NCI-H1105 treated with DMSO at 0.1 percent for 48 hours (cell line): ENCODE measurements at places on chromosomes 11 and 22.
A peak's percentile ranks its signal among the peaks of the same experiment; 100 is the strongest.

GRCh38 chr22:39130152-39130704 is 22.3 kb downstream of the CBX7 start:
- DNase-seq: no peak

DNA sequence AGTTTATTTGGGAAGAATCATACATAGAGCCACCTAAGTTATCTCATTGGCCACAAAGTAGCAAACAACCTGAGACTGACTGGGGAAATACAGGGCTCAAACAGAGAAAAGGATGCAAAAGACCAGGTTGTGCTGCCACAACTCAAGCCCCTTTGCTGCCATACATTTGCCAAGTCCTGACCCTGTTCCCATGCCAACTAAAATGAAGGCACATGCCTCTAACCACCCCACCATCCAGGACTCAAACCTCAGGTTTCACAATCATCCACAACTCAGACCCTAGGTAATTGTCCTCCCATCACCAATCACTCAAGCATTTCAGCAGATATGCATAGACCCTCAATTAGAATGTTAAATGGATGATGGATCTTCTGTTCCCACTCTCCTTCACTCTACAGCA is 1.4 kb upstream of the MS4A1 start:
- no peak for DNase-seq

DNA sequence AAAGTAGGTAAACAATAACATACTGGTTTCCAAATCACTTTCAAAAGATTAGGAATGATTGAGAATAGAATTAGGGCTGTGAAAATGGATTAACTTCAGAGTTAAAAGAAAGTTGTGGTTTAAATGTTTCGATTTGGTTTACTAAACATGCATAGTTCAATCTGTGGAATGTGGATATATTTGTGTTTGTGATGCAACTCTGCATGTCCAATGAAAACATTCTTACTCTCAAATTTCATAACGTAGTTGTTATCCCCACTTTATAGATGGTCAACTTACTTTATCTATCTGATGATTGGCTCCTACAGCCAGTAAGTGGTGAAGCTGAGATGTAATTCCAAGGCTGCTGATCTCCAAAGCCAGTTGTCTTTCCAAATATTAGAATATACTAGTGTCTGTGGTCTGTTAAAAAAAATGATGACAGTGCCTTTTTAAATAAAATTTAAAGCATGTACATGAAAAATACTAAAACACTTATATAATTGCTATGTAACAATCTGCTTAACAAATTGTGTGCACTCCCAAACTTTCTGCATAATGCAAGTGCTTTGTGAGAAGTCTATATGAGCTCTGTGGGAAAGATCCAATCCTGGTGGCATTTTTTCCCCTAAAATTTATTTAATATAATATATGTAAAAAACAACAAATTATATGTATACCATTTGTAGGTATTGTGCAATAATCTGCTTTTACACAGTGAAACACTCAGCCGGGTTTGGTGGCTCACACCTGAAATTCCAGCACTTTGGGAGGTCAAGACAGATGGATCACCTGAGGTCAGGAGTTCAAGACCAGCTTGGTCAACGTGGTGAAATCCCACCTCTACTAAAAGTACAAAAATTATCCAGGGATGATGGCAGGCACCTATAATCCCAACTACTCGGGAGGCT is 9.7 kb upstream of the SIK3 start:
- no peak for DNase-seq

DNA sequence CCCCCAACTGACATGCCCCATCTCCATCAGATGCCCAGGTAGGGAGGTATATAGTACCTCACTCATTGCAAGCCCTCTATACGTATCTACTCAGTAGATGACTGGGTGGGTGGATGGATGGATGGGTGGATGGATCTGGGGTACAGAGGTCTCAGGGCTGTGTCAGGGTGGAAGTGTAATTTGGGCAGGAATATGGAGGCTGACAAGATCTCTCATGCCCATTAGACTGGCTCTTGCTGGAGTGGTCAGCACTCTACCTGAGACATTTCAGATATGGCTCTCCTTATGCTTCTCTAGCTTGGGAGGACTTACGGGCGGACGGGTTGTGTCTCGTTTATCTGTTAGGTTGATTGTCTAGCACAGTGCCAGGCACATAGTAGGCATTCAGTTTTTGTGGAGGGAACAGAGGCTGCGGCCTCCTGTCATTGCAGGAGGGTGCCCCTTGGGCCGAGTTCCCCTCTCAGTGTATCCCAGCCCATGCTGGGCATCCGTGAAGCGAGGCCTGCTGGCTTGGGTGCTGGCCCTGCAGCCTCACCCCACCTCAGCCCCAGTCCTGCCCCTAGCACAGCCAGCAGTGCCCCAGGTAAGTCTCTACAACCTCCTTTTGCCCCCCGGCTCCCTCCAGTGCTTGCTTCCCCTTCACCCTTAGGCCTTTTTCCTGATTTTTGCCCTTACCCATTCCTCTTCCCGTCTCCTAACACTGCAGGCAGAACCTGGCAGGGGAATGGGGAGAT is 13.7 kb downstream of the ROBO3 start:
- DNase-seq: no peak

- peak; percentile 92 for DNase-seq
These were observed 2.4 kb downstream of the JAM3 start for GRCh38 chr11:134071306-134071705.

GRCh38 chr11:45659031-45659817 is 6.2 kb downstream of the CHST1 start:
- DNase-seq: no peak

- DNase-seq: no peak
These were observed 178.5 kb upstream of the GUCY1A2 start for GRCh38 chr11:107196732-107197131.

DNA sequence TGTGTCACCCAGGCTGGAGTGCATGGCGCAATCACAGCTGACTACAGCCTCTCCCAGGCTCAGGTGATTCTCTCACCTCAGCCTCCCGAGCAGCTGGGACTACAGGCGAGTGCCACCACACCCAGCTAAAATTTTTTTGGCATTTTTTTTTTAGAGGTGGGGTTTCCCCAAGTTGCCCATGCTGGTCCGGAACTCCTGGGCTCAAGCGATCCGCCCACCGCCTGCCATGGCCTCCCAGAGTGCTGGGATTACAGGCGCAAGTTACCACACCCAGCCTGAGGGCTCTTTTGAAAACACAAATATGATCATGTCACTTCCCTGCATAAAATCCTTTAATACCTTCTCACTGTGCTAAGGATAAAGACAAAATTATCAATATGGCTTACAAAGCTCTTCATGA is 88.1 kb downstream of the MAML2 start:
- no peak for DNase-seq

DNA sequence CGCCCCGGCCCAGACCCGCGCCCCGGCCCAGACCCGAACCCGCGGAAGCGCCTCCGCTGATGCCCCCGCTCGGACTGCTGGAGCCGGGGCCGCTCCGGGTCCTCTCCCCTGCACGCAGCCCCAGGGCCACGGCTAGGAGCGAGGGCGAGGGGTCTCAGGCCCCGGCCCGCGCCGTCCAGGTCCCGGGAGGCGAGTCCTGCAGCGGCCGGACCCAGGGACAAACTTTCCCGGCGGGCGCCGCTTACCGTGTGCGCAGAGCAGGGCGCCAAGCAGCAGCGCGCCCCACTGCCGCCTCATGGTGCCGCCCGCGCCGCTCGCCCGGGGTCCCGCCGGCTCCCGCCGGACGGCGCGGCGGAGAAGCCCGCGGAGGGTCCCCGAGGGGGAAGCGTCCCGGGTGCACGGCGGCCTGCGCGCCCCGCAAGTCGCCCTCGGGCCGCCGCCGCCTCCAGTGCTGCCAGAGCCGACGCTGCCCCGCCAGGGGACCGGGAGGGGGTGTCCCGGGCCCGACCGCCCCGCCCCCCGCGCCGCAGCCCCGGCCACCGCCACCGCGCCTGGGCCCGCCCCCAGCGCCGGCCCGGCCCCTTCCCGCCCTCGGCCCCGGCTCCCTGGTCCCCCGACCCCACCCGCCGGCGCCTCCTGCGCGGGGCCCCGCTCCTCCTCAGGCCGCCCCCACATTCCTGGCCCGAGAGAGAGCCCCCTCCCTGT is at the start of gene LRP4:
Gene LRP4, minus strand, starts transcription at position 468 of the 705 bp plus-strand sequence. Its CDS starts 171 bp downstream, at position 297.
- no peak for DNase-seq

GRCh38 chr22:37062376-37062675 is 10.8 kb downstream of the KCTD17 start:
- DNase-seq: no peak

DNA sequence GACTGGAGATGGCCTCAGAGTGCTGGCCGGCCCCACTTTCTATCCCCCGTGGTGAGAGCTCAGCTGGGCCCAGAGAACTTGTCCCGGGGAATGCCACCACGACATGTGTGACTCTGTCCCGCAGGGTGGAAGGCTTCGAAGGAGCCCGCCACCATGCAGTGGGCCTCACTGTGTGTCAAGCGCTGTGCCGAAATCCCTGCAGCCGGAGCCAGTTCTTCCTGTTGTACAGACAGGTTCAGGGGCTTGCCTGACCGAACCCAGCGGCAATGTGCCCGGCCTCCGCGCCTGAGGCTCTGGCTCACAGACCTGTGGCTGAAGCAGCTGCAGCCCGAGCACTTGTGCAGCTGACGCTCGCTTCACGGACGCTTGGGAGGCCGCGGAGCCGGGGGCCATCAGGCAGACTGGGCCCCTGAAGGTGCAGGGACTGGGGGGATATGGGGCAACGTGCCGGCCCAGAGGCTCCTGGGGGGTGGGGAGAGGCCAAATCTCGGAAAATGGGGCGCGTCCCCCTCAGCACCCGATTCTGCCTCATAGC is 650 bp downstream of the PPM1F start:
- no peak for DNase-seq

DNA sequence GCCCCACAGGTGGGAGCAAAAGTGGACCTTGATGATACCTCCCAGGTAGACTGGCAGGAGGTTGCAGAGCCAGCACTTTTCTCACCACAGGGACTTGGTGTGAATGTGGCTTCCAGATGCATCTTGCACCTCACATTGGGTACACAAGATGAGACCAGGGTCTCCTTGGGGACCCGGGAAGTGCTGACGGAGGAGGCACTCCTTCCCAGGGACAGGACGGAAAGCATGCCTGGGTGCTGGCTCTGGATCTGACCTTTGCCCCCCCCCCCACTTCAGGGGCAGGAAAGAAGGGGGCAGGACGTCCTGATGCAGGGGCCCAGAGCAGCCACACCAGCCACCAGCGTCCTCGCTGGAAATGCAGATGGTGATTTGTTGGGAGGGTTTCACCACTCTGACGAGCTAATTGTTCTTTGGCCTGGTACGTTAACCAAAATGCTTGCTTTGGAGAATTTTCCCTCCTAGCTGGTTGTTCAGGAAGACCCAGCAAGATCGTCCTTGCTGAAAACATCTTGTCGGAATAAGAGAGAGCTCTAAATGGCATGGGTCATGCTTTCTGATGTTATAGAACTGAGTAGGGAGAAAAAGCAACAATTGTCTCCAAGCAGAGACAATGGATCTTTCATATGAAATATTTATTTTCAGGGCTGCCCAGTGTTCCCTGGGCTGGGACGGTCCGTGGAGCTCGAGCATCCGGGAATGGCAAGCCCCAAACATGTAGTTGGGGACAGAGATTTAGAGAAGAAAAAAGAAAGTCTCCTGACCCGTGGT is 74.4 kb upstream of the PPARA start:
- no peak for DNase-seq

GRCh38 chr22:26617271-26618199 is at the start of gene CRYBB1:
Gene CRYBB1, minus strand, starts transcription at chr22:26618027. Its CDS starts 1,708 bp downstream, at chr22:26616319.
- DNase-seq: no peak

DNA sequence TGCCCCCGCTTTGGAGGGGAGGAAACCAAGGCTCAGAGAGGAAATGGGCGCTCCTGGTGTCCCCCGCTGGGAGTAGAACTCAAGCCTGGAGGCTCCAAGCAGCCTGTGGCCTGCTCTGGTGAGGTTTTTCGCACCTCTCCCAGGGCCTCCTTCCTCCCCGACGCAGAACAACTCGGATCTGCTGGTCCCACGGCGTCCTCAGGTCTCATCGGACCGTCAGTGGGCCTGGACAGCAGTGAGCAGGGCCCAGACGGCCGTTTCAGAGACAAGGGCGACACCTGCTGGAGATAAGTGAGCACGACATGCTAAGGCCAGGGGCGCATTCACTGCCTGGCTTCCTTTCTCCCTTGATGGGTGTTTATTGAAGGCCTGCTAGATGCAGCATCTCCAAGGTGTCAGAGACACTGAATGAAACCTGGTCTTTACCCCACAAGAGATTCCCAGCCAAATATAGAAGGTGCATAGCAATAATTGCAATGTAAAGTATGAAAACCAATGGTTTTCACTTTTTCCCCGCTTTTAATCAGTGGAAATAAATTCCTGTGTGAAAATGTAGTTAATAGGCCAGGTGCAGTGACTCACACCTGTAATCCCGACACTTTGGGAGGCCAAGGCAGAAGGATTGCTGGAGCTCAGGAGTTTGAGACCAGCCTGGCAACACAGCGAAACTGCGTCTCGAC is 26.9 kb upstream of the CD82 start:
- DNase-seq: peak; percentile 70

- DNase-seq: no peak
These were observed 31.3 kb downstream of the CEP57 start for GRCh38 chr11:95821640-95822039.

GRCh38 chr11:47204637-47204989 is 10.2 kb upstream of the DDB2 start:
- DNase-seq: no peak

- DNase-seq: no peak
These were observed 20.9 kb downstream of the DKK3 start for GRCh38 chr11:11987503-11988022.

DNA sequence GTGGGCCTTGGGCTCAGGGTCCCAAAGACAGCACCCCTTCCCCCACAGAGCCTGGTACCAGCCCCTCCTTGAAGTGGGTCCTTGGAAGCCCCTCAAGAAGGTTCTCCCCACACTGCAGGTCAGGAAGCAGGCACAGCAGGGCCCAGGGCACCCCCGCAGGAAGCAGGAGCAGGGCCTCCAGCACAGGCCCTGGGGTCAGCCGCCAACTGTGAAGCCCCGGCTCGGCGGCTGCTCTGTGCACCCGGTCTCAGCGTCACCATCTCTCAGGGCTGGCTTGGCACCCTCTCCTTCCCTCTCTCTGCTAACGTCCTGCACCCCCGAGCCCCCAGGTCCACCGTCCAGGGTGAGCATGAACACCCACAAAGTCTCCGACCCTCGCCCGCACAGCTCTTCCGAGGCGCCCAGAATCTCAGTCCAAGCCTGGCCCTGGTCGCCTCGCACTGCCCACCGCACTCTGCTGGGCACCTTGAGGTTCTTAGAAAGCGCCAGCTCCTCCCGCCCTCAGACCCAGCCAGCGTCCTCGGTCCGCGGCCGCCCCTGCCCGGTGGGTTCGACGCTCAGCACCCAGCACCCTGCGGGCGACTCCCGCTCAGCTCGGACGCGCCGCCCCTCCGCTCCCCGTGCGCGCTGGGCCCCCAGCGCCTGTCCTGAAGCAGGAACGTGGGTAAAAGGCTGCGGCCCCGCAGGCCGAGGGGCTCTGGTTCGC is 1.4 kb upstream of the SIGIRR start:
- no peak for DNase-seq

- peak; percentile 49 for DNase-seq
These were observed 60.6 kb downstream of the SEZ6L start for GRCh38 chr22:26229910-26230309.

DNA sequence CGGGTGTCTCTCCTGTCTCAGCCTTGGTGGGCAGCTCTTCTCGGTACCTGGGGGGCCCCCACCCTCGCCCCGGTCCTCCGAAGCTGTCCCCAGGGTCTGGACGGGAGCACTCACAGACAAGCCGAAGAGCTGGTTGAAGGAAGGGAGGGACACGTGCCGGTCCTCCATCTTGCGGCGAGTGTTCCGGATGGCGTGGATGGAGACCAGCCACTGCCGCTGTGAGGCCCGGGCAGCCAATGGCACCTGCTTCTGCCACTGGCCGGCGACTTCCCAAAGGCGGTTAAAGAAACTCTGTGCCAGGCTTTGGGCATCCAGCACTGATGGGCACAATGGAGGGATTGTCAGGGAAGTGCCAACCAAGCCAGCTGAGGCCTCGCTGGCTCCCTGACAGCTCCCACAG is 18.7 kb downstream of the PPM1F start:
- no peak for DNase-seq

- peak; percentile 28 for DNase-seq
These were observed 45.4 kb upstream of the ANO3 start for GRCh38 chr11:26286472-26287066.
